Stimulated activated CD4-positive, alpha-beta T cell treated with anti-CD3 and anti-CD28 coated beads, Interleukin-2, amount 100 ng/mL, for 24 hours (primary cell): ENCODE measurements at places on chromosomes 2 and 18.
A peak's percentile ranks its signal among the peaks of the same experiment; 100 is the strongest.

DNA sequence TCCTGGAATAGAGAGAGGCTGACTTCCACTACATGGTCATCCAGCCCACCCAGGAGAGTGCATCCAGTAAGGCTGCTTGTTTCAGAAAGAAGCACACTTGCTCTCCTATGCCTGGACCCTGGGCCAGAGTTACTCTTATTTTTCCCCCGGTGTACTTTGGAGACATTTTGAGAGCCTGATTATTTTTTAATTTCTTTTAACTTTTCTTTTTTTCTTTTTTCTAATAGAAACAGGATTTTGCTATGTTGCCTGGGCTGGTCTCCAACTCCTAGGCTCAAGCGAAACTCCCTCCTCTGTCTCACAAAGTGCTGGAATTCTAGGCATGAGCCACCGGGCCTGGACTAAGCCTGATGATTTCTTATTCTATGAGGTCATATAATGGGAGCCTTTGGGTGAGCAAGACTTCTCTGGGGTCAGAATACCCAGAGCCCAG lies 62.2 kb downstream of the RPL37A start:
- no peak for DNase-seq

DNA sequence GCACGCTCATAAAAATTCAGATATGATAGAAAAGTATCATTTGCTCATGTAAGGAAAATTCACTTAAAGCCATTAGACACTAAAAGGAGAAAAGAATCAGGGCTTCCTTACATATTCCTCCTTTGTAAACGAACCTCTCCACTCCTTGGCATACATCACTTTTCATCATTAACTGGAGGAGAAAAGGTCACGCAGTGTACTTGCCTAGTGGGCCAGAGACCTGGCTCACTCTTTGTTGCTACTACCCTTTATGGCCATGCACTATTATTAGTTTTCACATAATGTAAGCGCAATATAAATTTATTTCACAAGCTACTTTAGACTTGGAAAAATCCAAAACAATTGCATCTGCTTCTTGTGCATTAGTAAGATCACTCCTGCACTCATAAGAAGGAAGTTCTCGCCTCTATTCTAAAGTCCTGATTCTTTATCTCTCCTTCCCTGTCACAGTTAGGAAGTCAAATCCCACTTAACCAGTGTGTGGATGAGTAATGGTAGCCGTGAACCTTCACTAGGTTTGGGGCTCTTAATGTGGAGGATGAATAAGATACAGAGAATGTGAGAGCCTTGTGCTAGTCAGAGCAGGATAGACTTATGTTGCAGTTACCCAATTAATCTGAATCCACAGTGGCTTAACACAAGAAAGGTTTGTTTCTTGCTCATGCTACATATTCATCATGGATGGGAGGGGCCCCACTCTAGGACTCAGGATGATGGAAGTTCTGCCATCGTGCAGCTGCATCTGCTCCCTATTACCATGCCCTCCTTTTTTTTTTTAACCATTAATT lies 115.0 kb upstream of the GLS start:
- DNase-seq, result no peak

- no peak for DNase-seq
Observed at GRCh38 chr2:100809506-100809905, 10.4 kb upstream of the NPAS2 start.

DNA sequence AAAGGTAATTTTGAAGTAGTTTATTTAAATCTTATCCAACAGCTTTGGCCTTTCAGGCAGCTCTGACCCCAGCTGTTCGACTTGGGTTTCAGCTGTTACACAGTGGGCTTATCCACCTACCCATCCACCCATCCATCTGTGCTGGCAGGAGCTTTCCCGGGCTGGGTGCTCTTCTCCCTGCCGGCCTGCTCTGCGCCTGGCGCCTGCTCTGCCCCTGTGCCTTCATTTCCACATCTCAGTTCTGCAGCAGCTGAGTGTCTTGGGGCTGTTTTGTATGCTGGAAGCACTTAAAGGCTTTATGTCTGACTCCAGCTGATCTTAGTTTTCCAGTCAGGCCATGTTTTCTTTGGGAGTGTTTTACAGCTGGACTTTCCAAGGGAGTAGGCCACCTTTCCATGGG lies 24.2 kb downstream of the LDLRAD4 start:
- DNase-seq, result no peak

DNA sequence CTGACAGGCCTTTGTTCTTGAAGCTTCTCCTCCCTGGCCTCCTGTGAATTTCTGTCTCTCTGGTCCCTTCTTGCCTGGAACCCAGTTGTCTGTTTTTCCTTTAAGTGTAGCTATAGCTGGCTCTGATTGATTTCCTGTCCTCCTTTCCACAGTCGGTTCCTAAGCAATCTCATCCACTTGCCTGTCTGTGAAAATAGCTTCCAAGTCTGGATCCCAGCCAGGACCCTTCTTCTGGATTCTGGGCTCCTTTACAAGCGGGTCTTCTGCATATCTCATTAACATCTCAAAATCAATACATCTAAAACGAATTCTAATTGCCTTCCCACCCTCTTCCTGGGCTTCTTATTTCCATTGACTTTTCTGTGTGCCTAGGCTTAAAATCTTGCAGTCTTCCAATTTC lies 124.9 kb downstream of the DAW1 start:
- DNase-seq, result no peak

DNA sequence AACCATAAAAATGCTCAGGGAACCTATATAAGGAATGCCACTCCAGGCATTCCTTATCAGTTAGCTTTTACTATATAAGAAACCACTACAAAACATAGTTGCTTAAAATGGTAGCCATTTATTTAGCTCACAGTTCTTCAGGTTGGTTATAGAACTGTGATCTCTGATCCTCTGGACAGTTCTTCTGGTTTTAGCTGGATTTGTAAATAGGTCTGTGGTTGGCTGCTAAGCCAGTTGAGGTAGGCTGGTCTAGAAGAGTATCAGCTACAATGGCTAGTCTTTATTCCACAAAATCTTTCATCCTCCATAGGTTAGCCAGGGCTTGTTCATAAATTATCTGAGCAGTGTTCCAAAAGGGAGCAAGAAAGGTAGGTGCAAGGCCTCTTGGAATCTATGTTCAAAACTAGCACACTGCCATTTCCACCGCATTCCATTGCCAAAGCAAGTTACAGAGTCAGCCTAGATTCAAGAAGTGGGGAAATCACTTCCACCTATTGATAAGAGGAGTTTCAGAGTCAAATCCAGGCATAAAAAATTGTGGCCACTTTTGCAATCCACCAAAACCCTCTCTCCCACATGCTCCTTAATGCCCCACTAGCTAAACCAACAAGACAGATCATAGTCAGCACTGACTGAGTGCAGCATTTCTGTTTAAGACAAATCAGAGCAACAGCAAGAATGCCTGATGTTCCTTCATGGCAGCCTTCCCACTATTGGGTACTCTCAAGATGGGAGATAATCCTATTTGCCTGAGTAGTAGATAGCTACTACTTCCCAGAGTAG lies 146.4 kb downstream of the IRS1 start:
- DNase-seq, result no peak

DNA sequence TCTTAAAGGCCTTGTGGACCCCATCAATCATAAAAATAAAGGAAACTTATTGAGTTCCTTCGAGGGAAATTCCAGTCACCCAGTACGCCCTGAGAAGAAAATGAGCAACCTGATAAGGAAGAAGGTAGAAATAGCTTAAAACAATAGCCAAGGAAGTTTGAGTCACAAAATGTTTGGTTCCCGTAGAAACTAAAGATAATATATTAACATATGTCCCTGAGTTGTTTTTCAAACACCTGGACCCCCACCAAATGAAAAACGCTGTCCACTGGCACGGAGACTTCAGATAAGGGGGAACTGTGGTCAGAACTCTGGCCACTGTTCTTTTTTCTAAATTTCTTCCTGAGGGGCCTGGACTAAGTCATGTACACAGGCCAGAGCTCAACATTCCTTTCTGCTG lies 669.1 kb downstream of the ADCYAP1 start:
- DNase-seq, result no peak

DNA sequence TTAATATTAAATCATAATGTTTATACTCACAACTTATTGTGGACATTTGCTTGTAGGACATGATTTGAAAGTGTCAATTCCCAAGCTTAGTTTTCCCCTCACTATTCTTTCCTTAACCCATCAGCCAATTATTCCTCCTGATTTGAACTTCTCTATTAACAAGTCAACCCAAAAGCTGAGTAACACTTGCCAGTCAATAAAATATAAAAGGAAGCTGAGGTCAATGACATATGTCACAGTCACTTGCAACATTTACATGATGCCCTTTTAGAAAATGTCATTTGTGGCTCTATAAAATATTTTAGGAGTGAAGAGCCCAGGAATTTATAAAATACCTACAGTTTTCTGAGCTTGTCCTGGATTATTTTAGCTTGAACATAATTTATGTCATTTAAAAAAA lies 7.2 kb downstream of the CCDC68 start:
- no peak for DNase-seq

DNA sequence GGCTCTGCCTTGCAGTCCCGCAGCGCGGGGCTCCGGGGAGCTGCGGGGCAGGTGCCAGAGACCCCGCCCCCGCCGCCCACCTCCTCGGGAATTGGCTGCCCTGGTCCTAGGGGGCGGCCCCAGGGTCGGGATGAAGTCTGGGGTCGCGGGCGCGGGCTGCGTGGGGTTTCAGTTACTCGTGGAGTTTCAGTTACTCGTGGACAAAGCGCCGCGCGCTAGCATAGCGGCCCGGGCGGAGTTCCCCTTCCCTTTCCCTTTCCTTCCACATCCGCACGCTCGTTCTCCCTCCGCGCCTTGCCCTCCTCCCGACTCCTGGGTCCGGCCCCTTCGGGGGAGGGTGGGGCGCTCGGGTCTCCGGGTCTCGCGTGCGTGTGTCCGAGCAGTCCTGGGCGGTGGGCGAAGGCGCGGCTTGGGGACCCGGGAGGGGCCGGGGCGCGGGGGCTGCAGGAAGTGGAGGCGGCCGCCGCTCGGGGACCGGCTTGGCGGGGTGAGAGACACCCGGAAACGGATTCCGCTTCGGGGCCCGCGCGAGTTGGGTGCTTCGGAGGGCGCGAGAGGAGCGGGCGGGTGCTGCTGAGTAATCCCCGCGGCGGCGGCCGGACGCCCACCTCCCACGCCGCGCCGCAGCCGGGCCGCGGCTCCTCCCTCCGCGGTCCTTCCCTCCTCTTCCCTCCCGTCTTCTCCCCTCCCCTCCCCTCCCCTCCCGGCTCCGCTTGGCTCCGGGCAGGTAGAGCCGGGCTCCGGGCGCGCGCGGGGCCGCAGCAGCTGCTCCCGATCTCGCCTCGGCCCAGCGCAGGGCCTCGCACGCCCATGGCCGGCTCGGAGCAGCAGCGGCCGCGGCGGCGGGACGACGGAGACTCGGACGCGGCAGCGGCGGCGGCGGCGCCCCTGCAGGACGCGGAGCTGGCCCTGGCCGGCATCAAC lies at the start of gene TTC39C:
TTC39C (plus strand) TSS at position 693 of the 924 bp plus-strand sequence; CDS start at position 811, 118 bp downstream.
- DNase-seq, result peak; percentile 87

DNA sequence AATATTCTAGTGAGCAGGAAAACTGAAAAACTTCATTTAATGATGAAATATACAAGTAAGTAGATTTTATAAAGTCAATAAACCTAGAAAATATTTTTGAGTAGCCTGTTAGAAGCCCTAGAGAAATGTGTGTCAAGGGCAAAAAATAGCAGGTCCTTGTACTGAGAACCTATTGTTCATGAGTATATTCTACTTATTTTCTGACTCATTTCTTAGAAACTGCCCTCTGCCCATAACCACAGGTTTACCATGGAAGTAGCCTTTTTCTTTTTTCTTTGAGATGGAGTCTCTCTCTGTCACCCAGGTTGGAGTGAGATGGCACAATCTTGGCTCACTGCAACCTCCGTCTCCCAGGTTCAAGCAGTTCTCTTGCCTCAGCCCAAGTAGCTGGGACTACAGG lies 19.4 kb upstream of the SELENOI start:
- no peak for DNase-seq

GRCh38 chr2:83874712-83875430 lies 584.2 kb downstream of the SUCLG1 start:
- DNase-seq, result no peak

DNA sequence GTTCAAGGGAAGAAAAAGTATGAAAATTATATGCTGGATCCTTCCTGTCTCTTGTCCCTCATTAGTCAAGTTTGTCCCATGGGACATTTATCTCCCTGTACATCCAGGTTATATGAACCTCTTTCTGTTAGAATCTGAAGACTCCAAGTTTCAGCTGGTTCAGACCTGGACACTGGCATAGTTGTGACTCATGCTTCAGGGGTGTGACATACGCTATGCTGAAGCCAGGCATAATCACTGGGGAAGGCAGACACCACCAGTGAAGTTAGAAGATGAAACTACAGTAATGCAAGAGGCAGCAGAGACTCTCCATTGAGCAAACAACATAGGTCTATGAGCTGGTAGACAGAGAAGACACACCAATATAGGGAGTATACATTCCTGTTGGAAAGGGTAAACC lies 269.7 kb upstream of the SLC8A1 start:
- no peak for DNase-seq

DNA sequence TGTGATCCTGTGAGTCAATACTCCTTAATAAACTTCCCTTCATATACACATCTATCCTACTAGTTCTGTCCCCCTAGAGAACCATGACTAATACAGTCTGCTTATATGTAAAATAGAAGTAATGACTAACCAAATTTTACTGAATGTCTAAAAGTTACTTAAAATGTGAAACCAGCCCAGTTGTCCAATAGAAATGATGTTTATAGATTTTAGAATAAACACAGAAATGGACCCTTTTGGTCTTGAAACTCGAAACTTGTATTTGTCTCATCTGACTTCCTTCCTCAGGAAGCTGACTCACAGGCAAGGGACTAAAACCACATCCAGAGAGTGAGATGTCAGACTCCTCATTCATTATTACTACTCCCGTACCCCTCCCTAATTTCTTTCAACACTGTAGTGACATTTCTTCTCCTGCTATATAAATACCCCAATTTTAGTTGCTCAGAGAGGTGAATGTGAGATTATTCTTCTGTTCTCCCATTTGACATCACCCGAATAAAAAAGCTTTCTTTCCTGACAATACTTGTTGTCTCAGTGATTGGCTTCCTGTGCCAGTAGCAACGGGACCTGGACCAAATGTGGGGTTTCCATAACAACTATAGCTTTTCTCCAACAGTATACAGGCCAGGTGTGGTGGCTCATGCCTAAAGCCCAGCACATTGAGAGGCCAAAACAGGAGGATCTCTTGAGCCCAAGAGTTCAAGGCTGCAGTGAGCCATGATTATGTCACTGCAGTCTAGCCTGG lies 486.0 kb downstream of the ERBB4 start:
- no peak for DNase-seq

GRCh38 chr2:122029945-122030344 lies 274.5 kb downstream of the TSN start:
- no peak for DNase-seq

- no peak for DNase-seq
Observed at GRCh38 chr2:88859461-88859860, 168.0 kb downstream of the RPIA start.

- no peak for DNase-seq
Observed at GRCh38 chr18:44818668-44819403, 138.1 kb downstream of the SETBP1 start.
